ENCODE measurements at places on chromosomes 7 and 10. TPM values are rescaled to one million over a fixed set of nuclear protein-coding genes. Genes with fewer than 3 reads are reported as not detected.

DNA sequence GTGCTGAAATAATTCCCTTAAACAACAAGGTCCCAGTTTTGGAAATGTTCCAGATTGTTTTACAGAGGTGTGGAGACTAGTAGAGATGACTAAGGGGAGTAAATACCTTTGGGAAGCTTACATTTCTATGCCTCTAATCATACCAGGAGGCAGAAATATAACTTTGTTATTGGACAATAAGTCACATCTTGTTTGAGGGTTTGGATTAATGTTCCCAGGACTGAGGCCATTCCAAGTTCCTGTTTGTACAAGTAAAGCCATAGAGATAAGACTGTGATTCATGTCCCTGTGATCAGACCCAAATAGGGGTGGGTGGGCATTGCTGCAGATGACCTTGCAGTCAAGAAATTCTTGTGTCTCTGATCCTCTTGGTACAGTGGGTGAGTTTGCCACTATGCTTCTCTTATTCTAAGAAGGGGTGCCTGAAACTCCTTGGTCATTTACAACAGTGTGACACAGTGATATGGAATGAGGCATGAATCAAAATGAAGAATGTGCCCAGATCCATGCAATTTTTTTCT, 508.3 kb downstream of the SORCS3 start:
- no peak overlapping the region for H3K27ac ChIP-seq
- H3K4me3 ChIP-seq: no peak overlapping the region
- no peak for DNase-seq
- no peaks in the 10 kb centered on the region for H3K4me1 ChIP-seq
- H3K27me3 ChIP-seq: no peaks in the 10 kb centered on the region

DNA sequence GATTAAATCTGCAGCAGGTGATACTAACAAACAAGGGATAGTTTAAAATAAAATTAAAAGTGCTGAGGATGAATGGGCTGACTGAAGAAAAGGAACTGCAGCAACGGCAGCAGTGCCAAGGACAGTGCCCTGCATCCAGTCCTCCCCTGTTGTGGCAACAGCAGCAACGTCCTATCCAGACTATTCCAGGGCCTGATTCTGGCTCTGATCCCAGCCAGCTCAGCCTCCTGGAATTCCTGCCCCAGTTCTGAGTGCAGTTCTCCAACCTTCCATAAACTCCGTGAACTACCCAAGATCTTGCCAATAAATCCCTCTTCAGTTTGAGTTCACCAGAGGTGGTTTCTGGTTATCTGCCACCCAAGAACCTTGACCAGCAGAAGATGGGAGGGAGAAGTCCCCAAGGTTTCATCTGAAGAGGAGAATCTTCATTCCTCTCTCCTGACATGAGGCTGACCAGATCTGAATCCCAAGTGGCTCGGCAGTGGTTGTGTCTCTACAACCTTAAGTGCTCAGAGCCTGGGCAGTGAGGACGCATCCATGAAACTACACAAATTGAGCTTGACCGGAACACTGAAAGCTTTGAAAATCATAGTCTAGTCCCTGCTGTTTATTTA, 115.8 kb downstream of the SORBS1 start:
- peak; percentile 24 for DNase-seq
- no peaks in the 10 kb centered on the region for H3K36me3 ChIP-seq
- H3K27me3 ChIP-seq: no peaks in the 10 kb centered on the region

DNA sequence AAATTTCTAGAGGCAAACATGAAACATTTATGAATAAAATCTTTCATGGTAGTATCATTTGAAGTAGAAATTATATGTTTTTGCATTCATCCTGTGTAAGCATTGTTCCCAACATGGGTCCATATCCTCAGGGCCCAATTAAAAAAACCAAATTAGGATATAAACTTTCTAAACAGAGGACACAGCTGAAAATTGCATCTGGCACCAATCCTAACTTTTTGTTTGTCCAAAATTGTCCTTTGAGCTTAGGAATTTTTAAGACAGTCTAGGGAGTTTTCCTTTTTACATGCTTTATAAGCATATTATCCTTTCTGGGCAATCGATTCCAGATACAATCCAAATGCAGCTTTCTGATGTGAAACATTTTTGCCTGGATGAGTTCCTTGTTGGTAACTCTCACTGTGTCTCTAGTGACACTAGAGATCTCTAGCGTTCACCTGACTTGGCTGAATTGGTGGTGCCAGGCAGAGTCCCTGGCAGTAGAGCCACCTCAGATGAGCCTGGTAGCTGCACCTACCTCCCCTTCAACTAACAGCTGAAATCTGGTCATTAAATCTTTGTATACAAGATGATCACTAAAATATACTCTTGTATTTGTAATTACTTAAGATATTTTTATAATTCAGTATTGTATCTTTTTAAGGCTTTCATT, 137.6 kb upstream of the SAMD8 start:
- DNase-seq: no peak
- H3K27ac ChIP-seq: no peak overlapping the region
- no peaks in the 10 kb centered on the region for H3K36me3 ChIP-seq
- H3K4me1 ChIP-seq: peaks cover 5% of the 10 kb centered on the region

Gene GFRA1
- 0.10 TPM for total RNA-seq

All from Panc1 (cell line).